Activated T-helper 2 cell treated with anti-CD3 and anti-CD28 coated beads, Interferon-gamma antibody, Interleukin-2, Interleukin-4, amounts not matched to agents 10 μg/mL and 5 μg/mL and 100 μg/mL, durations not matched to agents 14 hours and 24 hours and 36 hours (primary cell): ENCODE measurements at places on chromosomes 3 and 15.

- DNase-seq = no peak
Observed at GRCh38 chr3:118951089-118951488, 83.6 kb downstream of the IGSF11 start.

GRCh38 chr15:60074181-60074885 is 70.2 kb downstream of the FOXB1 start:
- DNase-seq = no peak

DNA sequence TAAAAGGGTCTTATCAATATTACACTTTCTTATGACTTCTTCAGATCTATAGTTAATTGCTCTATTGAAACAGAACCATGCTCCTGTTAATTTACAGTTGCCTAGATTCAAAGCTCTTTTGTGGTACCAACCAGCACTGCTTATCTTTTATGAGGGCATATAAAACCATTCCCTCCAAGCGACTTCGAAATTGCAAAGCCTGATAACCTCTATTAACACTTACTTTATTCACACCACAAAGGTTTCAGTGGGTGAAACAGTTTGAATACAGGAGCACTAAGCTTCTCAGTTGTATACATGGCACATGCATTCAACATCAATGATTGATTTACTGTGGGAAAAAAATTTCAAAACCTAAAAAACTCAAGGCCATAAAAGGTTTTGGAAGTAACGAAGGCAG is 74.9 kb upstream of the PPIB start:
- no peak for DNase-seq

- DNase-seq = no peak
Observed at GRCh38 chr3:194138732-194139070, 2.8 kb downstream of the HES1 start.

- no peak for DNase-seq
Observed at GRCh38 chr3:32281570-32282106, 43.2 kb downstream of the CMTM8 start.

- no peak for DNase-seq
Observed at GRCh38 chr3:46206282-46207015, 1.7 kb downstream of the CCR1 start.

DNA sequence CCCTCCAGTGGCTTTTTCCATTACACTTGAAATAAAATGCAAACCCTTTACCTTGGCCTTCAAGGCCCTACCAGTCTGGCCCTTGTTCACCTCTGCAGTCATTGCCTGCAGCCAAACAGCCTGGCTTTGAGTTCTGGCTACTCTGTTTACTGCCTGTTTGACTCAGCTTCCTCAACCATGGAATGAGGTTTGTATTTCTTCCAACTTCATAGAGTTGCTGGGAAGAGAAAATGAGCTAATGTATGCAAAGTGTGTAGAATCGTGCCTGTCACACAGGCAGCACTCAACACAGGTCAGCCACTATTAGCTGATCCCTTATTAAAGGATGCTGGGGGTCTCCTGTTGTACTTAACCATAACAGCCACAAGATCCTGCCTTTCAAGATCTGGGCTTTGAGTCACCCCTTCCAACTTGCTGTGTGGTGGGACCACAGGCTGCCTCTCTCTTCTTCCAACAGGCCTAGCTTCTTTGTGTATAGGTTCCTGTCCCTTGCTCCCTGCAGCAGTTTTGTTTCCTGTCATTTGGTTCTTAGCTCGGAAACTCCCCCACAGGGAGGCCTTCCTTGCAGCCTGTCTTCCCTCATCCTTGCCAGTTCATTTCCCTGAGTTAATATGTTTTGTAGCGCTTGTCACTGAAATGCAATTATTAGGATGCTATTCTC is 6.4 kb downstream of the MED12L start:
- DNase-seq = no peak

DNA sequence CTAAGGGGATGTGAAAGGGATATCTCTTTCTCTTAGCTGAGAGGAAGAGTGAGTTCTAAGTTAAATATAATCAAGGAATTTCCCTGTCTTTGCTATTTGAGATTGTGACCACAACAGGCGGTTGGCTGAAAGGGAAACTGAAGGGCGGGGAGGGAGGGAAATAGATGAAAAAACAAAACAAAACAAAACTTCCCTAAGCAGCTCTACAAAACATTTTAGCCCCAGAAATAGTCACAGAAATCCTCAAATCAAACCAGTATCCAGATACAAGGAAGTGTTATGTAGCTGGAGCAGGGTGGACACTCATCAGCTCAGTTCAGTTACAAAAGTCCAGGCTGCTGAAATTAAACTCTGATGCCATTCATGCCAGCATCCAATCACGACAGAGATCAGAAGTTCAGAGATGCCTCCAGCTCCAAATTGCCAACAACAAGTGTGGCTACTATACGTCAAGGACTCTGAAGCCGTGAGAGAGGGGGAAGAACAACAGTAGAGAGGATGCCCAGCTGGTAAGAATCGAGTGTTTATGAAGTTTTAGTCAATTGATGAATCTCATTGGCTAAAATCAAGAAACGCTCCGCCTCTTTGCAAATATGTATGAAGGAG is 319 bp upstream of the TP63 start:
- DNase-seq = no peak

DNA sequence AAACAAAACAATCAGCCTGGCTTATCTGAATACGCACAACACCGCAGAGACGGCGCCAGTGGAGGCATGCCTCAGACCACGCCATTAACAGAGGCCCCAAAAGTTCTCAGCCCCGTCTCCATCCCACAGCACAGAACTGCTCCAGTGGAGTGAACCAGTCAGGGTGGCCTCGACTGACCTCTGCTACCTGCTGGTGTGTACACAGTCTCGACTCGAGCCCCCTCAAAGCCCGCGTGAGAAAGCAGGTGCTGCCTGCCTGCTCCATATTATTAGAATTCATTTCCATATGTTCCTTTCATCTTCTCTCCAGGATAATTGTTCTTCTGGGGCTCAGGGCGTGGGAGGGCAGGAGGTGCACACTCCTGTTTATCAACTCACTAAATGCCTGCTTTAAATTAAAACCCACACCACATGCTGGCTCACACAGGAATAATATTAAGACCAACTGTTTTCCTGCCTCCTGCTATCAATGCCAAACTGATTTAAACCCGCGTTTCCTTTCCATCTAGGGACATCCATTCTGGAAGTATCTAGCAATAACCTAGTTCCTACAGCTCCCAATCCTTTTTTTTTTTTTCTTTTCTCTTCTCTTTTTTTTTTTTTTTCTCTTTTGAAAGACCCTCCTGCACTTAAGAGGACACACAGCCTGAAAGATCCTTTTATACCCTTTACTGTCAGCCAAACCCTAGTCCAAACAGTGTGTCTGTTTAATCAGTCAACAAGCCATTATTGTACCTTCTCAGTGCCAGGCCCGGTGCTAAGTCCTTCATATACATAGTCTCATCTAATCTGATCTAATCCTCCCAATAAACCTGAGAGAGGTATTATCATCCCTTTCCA is 101.2 kb downstream of the TLE3 start:
- no peak for DNase-seq

GRCh38 chr15:42058791-42059190 is 35.6 kb downstream of the PLA2G4D start:
- DNase-seq = no peak

DNA sequence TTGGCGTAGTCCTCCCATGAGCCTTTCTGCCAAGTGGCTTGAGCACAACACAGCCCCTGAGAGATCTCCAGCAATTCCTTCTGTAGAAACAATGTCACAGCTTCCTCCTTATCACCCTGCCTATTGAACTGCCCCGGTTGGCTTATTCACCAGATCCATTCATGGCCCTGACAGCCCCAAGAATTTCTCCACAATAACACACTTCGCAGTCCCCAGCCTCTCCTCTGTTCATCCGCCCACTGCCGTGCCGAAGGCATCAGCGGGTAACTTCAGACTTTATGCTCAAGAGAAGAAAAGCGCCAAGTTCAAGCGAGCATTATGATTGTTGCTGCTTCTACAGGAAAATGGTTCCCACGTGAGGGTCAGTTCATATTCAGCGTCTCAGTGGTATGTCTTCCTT is 403.9 kb downstream of the VPS13C start:
- no peak for DNase-seq

GRCh38 chr3:123893012-123893411 is 8.9 kb upstream of the MYLK start:
- DNase-seq = no peak

DNA sequence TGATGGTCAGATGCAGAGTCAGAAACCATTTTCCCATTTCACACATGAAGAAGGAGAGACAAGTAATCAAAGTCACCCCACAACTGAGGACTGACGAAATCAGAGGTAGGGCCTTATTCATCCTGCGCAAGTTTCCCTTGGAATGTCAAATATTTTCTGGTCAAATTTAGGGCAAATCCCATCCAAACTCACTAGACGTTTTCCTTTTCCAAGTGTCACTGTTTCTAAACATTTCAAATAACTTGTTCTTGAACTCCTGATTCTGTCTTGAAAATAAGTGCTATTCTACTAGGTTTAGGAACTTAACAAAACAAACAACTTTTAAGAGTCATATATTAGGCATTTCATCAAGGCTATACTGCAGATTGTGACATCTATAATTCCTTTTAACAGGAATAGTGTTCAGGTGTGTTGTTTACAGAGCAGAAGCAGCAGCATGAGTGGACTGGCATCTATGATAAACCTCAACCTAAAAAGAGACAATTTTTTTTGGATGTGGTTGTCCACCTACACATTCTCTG is 40.7 kb downstream of the SUMF1 start:
- no peak for DNase-seq

DNA sequence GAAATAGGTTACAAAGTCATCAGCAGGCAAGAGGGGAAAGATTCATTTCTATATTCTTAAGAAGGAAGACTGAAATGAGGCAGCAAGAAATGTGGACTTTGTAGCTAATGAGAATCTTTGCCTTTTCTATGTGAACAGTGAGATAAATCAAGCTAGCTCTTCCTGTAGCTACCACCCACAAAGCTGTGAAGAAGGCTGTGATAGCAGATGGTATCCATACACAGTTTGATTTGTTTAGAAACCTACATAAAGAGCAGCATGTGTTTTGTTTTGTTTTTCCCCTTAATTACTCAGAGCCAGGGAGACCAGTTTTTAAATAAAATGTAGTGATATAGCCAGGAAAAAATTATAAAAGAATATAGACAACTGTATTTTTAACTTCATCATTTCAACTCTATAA is 45.5 kb downstream of the TEX9 start:
- no peak for DNase-seq

GRCh38 chr3:161081633-161082032 is 23.5 kb downstream of the B3GALNT1 start:
- no peak for DNase-seq

DNA sequence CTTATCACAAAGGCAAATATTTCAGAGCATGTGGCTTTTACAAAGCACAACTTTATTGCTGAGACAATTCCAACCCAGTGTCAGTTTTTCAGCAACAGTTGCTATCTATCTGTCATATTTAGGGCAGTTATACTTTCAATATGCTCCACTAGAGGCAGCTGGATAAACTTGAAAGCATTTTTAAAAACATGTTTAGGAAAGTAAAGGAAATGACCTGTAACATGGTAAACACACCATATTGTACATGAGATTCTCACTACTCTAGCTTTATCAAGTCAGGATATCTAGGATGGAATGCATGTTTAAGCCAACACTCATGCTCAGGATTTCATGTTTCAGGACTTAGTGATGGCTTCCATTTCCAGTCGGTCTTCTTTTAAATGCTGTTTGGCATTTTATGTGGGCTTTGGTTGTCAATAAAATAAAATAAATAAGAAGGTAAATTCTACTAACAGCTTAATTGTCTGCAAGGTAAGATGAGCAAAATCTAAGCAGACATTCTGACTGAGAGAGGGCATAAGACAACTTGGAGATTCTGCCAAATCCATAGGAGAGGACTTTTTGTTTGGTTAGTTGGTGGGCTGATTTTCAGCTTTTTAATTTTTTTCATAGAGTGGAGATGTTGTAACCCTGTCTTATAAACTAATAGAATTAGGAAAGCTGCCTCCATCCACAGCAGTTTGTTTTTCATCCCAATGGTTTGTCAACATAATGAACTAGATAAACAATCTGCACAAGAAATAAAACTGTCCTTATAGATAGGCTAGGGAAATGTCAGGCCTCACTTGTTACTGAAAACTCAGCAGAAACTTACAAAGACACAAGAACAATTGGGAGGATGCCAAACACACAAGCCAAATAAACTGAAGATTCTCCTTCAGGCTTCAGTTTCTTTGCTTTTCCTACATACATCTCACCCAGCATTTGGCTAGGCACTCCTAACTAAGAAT is 63.4 kb upstream of the CPB1 start:
- no peak for DNase-seq

GRCh38 chr3:4981665-4982494 is 2.6 kb downstream of the BHLHE40 start:
- no peak for DNase-seq

- no peak for DNase-seq
Observed at GRCh38 chr3:118097660-118098059, 937.0 kb downstream of the IGSF11 start.

DNA sequence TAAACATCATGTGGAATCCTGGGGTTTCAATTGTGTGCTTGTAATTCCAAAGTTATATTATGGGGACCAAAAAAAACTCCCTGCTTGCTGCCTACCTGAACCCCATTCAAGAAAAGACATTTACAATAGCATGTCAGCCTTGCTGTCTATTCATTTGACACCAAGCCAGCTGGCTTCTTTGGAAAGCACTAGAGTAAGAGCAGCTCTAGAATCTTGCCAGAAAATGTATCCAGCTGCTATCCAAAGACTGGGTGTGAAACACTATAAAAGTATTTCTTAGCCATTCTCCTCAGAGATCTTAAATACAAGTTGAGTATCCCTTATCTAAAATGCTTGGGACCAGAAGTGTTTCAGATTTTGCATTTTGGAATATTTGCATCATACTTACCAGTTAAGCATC is 87.4 kb downstream of the RAD18 start:
- DNase-seq = no peak

GRCh38 chr3:17329927-17330326 is 412.5 kb downstream of the TBC1D5 start:
- no peak for DNase-seq

DNA sequence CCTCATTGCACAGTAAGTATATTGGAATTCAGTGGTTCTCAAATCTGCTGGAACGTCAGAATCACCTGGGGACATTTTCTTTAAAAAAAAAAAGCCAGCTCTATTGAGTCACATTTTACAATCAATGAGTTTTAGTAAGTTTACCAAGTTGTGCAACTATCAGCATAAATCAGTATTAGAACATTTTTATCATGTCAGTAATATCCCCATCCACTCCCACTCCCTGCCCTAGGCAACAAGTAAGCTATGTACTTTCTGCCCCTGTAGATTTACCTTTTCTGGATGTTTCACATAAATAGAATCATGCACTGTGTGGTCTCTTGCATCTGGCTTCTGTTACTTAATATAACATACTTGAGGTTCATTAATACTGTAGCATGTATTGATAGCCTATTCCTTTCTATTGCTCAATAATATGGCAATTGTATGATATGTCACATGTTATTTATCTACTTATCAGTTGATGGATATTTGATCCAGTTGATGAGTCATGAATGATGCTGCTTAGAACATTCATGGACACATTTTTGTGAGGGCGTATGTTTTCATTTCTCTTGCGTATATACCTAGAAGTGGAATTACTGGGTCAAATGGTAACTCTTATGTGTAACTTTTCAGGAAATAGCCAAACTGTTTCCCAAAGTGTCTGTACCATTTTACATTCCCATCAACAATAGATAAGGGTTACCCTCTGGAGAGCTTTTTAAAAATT is 180.5 kb downstream of the THSD4 start:
- no peak for DNase-seq

GRCh38 chr15:98776607-98777281 is 128.4 kb downstream of the IGF1R start:
- DNase-seq = no peak
